ENCODE measurements at places on chromosomes 1 and 21.

DNA sequence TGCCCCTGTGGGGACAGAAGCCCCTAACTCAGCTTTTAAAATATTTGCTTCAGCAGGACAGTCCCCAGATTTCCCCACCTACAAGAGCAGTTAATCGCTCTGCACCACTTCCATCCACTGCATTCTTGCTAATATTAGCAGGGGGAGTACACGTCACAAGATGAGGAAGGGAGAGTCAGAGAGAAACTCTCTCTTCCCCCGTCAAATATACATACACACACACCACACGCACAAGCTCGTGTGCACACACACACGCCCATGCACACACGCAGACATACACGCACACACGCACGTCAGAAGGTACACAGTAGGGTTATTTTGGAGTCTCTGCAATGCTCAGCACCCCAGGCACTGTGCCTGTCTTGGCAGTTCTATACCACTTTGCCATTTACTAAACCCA is 2.1 kb downstream of the CLCA1 start:
- DNase-seq = no peak

GRCh38 chr1:246492611-246493245 is 14.4 kb downstream of the SMYD3 start:
- DNase-seq = peak; percentile 49

DNA sequence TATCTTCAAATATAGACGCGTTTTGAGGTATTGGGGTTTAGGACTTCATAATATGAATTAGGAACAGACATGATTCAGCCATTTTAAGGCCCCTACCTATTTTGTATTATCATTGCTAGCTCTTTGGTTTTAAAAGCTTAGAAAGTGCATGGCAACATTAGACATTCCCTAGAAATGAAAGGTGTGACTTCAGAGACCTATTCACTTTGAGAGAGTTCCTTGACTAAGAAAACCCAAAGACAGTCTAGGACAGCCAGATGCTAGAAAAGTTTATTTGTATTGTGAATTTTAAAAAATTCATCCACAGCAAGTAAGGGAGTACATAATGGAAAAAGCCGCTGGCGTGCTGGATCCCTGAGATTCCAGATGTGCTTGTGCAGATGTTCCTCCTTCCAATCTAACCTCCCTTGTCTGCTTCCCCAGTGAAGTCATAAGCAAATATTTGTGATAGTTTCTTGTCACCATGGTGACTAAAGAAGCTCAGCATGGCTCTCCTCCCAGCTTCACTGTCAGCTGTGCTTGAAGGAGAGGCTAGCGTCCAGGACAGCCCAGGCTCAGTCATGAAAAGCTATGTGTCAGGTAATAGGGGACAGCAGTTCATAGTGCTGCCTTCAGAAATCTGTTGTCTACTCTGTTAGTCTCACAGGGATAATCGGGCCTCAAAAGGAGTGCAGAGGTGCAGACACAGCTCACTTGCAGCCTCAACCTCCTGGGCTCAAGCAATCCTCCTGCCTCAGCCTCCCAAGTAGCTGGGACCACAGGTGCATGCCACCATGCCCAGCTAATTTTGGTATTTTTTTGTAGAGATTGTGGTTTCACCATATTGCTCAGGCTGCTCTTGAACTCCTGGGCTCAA is 34.8 kb downstream of the KPNA6 start:
- DNase-seq = no peak

DNA sequence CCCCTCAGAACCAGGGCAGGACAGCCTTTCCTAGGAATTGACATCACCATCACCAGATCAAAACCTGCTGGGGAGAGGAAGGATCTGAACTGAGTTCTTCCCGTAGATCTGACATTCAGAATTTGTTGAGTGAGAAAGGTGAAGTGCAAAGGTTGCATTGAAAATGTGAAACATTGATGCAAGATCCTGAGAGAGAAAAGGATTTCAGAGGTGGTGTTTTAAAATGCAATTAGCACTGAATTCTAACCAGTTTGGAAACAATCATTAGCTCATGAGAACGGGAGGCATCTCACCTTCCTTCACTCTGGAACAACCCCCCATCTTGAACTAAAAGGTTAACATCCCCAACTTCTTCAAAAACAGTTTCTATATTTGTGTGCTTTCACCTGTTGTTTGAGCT is 20.4 kb downstream of the LMO4 start:
- DNase-seq = no peak

DNA sequence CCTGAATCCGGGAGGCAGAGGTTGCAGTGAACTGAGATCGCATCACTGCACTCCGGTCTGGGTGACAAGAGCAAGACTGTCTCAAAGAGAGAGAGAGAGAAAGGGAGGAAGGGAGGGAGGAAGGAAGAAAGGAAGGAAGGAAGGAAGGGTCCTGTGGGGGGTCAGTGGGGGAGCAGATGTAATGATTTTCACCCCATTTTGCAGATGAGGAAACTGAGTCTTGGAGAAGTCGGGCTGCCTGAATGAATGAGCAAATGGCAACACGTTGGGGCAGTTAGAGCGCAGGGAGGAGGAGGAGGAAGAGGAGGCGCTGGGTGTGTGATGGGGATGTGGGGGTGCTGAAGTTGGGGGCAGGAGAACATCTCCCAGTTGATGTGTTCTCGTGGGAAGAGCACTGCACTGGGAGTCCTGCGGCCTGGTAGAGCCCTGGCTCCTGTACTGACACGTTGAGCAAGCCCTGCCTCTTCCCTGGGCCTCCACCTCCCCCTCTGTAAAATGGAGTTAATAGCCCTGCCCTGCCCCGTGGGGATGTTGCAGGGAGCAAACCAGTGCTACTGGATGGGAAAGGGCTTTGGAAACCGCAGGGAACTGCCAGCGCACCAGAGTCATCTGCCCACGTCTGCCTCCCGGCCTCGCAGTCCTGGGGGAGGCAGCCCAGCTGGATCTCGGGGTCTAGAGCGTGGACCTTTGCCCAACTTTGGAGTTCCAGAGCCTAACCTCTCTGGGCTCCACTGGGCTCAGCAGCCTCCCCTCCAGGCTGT is 103.2 kb upstream of the CASZ1 start:
- no peak for DNase-seq

DNA sequence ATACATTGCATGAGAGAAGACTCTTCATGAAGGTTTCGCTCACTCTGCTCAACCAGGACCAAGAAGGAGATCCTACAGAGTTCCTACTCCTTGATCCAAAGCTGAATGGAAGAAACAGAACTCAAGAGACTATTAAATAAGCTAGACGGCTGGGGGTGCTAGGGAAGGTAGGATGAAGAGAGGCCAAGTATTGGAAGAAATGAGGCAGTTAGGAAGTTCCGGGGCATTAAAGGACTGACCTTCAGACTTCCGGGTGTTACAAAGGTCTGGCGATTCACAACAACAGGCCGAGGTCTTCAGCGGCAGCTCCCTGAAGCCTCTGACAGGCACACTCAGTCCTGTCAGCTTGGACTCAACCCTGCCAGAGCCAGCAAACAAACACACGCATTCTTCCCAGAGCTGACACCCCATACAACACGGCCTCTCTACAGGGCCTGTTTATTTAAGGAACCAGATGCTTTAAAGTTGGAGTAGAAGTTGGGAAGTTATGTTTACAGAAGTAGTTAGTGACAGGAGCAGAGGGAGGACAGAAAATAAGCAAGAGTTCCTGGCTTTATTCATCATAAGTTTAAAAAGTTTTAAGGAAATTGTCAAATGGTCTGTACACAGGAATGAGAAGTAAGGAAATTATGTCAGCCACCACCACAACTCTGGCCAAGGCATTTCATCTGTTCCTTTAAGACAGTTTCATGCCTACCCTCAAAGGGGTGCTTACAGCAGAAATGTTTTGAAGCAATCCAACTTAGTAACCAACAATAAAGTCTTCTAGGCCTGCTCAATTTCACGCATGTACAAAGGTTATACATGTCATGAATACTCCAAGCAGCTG is 4.7 kb downstream of the SORT1 start:
- no peak for DNase-seq

GRCh38 chr1:180152588-180152987 is 2.1 kb upstream of the QSOX1 start:
- DNase-seq = no peak

GRCh38 chr1:194618101-194618500 is 1431.7 kb upstream of the B3GALT2 start:
- no peak for DNase-seq

DNA sequence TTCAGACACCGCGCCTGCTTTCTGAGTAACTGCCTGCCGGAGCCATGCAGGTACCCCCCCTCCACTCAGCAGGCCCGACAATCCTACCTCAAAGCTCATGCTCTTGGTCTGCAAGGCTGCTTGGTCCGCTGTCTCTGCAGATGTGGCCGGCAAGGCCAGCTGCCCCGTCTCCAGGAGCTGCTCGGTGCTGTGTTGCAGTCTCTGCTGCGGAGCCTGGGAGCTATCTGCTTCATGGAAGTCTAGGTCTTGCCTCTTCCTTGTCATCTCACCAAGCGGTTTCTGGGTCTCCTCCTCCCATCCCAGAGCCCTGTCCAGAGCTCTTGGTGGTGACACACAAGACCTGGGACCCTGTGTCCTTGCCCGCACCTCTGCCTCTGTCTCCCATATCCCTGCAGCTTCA is 24.0 kb upstream of the GNPAT start:
- no peak for DNase-seq

DNA sequence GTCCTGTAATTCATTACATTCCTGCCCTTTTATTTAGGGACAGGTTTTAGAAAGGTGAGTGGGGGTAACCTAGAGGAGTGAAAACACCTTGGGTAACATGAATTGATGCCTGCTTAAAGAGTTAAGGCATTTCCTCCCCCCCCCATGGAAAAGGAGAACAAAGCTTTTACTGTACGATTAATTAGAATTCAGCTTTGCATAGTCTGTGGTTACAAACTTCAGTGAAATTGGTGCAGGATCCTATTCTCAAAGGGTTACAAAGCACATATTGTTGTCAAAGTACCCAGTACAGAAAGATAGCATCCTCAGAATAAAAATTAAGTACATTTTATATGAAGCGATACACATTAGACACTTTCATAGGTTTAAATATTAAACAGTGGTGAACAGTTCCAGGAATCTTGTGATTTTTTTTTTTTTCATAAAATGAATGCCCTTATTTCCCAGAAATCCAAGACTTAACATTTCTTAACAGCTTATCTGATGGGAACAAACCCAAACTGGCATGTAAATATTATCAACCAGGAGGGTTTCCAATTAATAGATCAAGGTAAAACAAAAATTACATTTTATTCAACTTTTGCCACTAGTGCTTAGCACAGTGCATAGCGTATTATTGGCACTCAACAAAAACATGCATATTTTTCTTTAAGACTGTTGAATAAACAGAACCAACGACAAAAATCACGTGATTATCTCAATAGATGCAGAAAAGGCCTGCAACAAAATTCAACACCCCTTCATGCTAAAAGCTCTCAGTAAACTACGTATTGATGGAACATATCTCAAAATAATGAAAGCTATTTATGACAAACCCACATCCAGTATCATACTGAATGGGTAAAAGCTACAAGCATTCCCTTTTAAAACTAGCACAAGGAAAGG is 172.7 kb downstream of the PDE4B start:
- no peak for DNase-seq

DNA sequence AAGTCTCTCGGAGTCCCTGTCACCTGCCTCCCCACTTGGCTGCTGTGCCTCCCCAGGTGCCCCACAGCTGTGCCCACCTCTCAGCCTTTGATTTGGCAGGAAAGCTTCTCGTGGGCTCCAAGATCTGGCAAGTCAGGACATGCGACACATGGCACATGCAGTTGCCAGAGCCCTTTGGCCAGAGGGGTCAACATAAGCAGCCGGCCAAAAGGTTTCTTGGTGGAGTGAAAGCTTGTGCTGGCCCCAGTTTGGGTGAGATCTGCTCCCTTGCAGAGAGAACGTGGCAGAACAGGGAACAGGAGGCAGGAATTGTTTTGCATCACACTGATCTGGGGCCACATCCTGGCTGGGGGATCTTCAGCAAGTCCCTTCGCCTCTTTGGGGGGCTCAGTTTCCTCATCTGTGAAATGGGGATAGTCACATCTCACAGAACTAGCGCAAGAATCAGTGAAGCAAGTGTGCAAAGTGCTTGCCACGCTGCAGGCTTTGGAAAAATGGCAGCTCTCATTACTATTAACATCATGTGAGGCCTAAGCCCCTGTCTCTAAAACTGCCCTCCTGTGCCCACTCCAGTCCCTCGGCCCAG is 232.6 kb downstream of the TRABD2B start:
- no peak for DNase-seq

DNA sequence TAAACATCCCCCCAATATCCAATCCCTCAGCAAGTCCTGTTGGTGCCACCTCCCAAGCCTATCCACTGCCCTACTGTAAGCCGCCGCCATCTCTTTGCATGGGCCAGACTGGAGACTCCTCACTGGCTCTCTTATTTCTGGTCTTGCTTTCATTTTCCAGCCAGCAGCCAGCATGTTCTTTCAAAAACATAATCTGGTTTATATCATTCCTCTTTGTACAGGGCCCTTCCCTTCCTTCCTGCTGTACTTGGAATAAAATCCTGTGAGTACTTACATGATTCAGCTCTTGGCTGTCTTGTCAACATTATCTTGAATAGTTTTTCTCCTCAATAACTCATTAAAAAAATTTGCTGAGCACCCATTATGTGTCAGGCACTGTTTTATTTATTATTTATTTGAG is 28.2 kb downstream of the TLR5 start:
- no peak for DNase-seq

DNA sequence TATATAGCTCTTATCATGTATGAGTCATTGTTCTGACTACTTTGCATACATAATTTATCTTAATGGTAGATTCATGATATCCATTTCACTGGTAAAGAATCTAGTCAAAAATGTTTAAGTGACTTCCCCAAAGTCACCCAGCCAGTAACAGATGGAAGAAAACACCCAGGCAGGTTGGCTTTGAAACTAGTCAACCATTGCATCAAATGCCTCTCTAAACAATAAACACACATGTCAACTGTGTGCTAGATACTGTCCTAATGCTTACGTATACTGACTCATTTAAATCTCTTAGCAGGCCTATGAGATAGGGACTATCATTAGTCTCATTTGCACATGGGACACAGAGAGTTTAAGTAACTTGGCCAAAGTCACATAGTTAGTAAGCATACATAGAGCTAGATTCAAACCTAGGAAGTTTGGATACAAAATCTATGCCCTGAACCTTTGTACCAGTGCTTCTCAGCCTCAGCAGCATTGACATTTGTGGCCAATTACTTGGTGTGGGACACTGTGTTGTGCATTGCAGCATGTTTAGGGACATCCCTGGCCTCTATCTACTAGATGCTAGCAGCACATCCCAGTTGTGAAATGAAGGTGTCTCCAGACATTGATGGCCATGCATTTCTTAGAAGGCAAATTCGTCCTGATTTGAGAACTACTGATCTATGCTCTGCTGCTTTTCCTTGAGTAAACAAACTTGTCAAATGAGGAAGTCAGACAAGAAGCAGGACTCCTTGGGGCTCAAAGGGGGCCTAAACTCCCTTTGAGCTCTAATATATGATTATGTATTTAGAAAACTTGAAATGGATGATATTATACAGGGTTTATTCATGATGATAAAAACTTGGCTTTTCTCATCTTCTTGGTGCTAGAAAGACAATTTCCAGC is 316.3 kb downstream of the KCNH1 start:
- no peak for DNase-seq

GRCh38 chr21:41166884-41167283 is 1.1 kb upstream of the BACE2 start:
- DNase-seq = no peak
